Hindlimb muscle (tissue), 1 donor: ENCODE measurements at places on chromosomes 11 and 22. TPM values are rescaled to one million over a fixed set of nuclear protein-coding genes. Genes with fewer than 3 reads are reported as not detected.

DNA sequence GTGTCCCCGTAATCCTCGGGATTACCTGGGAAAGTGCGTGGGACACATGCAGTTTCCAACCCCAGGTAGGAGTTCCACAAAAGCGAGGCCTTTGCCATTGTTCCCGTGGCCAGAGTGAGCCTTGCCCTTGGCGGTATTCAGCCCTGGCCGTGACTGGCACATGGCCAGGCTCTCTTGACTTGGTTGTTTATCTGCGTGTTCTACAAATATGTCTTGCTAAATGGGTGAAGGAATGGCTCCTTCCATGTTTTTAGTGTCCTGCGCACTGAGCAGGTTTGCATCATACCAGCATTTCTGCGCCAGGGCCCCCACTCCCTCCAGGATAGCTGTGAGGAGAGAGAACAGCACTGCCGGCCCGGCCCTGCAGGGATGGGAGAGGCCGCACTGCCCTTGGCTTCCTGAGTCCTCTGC is 20.0 kb downstream of the POLR3H start:
- no peak for DNase-seq

GRCh38 chr22:34917239-34917638 is 148.7 kb upstream of the ISX start:
- DNase-seq: no peak

DNA sequence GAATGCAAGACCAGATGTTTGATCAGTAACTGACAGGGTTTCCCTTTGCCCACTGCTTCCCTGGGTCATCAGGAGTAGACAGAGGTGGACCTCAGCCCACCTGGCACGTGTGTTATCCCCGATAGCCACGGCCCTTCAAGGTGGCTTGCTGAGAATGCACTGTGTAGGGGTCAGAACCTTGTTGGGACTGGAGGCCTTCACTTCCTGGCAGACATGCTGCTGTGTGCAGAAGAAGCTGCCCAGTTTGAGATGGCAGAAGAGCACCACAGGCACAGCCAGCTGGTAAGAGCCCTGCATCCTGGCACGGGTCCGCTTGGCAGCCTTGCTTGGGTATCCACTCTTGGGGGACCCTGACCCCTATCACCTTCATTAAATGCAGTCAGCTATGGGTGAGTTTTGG is 81.8 kb downstream of the SFI1 start:
- DNase-seq: no peak

GRCh38 chr11:100673063-100673462 is 14.0 kb upstream of the ARHGAP42 start:
- DNase-seq: no peak

DNA sequence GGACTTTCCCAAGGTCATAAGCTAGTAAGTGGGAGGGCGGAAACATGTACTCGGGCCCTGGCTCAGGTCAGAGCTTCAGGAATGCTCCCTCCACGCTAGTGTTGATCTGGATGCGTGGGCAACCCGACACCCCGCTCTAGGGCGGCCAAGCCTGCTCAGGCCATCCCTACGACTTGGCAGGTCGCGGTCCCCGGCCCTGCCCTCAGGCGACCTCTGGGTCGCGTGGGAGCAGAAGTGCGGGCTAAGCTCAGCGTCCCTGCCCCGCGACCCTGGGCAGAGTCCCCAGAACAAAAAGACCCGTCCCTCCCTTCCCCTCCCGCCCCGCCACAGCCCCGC is 781 bp upstream of the TEF start:
- DNase-seq: peak; percentile 81

- no peak for DNase-seq
These were observed 15.7 kb downstream of the BARX2 start for GRCh38 chr11:129391360-129391759.

- no peak for DNase-seq
These were observed 117.0 kb downstream of the FBXO7 start for GRCh38 chr22:32591620-32592019.

GRCh38 chr11:70628855-70629844 is 230.8 kb downstream of the CTTN start:
- peak; percentile 44 for DNase-seq

- no peak for DNase-seq
These were observed 4.8 kb upstream of the PRR33 start for GRCh38 chr11:1896468-1896867.

- no peak for DNase-seq
These were observed 174.1 kb downstream of the MN1 start for GRCh38 chr22:27627444-27627833.

DNA sequence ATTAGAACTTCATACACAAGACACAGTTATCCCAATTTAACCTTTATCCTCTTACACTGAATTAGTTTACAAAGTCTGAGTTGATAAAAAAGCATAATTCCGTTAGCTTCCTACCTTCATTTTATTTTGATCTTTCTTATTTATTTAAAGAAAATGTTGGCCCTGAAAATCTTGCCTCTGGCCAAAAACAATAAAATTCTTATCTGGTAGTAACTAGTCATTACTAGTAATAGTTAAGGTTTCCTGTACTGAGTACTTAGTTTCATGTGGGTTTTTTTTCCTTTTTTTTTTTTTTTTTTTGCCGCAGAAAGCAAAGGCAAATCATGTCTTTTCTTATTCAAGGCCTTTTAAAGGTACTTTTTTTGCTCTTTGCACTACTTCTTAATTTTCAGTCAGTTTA is 120.6 kb downstream of the PAX6 start:
- no peak for DNase-seq

DNA sequence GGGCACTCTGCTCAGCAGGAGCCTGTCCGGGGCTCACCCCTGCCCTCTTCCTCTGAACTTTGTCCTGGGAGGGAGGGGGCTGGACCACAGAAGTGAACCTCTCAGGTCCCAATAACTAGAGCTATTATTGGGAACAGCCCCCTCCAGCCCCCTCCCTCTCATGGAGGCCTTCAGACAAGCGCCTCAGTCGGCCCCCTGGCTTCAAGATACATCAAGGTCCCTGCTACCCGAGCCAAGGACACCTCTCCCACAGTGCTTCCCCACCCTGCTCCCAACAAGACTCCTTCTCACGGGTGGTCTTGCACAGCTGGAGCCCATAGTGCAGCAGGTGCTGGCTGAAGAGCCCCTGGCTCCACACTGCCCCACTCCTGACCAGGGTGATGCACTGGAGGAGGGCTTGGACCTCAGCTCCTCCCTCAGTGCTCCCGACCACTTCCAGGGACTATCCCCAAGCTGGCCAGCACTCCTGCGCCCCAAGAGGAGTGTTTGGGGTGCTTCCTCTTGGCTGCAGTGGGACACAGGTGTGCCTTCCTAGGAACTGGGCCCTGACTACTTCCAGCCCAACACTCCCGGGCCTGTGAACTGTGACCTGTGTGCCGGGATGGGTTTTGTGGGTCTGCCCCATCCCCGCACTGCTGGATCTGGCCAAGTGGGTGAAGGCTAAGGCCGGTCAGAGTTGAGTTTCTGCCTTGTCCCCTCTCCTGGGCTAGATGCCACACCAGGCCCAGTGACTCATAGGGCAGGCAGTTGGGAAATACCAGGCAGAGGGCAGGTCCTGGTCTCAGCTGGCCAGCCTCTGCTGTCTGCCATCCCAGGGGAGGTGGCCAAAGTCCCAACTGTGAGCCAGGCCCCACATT is 2.2 kb downstream of the PNPLA2 start:
- no peak for DNase-seq

DNA sequence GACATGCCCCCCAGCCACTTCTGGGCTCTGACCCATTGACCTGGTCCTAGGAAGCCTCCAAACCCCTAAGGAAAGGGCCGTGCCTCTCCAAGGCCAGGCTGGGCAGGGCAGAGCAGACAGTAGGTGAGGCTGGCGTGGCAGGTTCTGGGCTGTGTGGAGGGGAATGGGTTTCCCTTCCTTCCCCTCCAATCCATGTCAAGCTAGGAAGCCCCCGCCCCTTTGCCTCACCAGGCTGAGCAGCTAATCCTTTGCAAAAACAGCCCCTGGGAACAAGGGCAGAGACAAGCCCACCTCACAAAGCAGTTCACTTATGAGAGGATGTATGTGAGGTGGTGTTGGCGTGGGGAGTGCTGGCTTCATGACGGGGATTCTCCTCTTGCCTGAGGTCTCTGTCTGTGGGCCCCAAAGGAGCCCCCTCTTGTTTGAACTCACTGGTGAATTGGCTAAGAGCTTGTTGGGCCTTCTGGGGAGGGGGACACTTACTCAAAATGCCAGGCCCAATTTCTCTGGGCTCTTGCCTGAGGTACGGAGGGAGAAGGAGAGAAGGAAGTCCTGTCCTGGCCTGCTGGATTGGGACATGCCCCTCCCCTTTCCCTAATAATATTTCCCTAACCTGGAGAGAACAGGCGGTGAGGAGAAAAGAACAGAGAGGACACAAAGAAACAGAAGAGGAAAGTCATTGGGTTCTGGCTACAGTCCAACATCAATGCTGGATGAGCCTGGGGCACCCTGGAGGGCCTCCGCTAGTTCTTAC is 1.6 kb upstream of the TRIM29 start:
- DNase-seq: no peak

DNA sequence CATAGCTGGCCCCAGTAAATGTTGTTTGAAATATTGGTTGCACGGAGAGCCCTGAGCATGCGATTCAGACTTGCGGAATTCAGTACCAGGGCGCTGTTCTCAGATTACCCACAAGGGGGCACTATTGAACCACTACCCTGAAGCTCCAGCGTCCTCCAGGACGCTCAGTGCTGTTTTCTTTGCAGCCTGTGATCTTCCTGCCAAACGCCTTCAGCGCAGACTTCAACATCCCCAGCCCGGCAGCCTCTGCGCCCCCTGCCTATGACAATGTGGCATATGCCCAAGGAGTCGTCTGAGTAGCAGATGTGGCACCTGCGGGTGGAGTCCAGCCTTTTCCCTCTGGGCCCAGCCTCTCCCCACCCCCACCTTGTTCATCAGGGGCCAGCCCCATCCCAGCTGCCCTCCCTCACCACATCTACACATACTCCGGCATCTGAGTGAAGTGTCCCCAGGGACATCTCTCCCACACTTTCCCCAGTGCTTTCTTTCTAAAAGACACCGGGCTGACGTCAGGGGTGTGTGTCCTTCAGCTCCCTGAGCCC is 9.6 kb upstream of the MS4A10 start:
- DNase-seq: peak; percentile 90

DNA sequence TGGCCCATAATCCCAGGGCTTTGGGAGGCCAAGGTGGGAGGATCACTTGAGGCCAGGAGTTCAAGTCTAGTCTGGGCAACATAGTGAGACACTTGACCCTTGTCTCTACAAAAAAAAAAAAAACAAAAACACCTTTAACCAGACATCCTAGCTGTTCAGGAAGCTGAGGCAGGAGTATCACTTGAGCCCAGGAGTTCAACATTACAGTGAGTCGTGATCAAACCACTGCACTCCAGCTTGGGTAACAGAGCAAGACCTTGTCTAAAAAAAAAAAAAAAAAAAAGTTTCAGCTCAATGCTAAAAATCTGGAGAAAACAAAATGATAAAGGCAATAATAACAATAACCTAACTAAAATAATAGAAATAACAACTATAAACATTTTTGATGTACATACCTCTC is 22.6 kb upstream of the APLP2 start:
- DNase-seq: no peak

DNA sequence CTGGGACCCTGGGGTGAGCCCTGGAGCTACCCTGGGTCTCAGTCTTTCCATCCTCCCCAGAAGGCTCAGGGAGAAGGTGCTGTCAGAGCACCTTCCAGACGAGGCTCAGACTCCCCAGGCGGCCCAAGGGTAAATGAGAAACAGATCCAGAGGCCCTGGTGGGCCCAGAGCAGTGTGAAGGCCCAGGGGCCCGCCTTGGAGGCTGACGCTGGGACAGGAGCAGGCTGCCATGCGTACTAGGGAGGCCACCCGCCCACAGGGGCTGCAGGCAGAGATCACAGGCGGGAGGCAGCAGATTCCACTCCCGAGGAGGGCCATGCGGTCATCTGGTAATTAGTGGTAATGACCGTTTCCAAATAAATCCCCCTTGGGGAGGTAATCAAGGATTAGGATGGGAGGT is 5.2 kb downstream of the WNT11 start:
- DNase-seq: no peak

GRCh38 chr22:27226666-27227065 is 569.3 kb downstream of the MIAT start:
- no peak for DNase-seq

DNA sequence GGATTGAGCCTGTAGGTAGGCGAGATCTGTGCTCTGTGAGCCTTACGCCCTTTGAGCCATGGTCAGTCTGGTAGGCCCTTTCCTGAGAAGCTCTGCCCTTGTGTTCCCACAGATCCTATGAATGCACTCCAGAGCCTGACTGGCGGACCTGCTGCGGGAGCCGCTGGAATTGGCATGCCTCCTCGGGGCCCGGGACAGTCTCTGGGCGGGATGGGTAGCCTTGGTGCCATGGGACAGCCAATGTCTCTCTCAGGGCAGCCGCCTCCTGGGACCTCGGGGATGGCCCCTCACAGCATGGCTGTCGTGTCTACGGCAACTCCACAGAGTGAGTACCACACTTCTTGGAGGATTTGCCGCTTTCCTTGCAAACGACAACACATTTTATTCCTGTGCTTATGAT is 47.4 kb downstream of the MED15 start:
- DNase-seq: no peak

GRCh38 chr11:94910779-94911178 is 62.6 kb downstream of the CWC15 start:
- DNase-seq: no peak

GRCh38 chr22:22903355-22903777 is 15.8 kb downstream of the IGLL5 start:
- peak; percentile 58 for DNase-seq

DNA sequence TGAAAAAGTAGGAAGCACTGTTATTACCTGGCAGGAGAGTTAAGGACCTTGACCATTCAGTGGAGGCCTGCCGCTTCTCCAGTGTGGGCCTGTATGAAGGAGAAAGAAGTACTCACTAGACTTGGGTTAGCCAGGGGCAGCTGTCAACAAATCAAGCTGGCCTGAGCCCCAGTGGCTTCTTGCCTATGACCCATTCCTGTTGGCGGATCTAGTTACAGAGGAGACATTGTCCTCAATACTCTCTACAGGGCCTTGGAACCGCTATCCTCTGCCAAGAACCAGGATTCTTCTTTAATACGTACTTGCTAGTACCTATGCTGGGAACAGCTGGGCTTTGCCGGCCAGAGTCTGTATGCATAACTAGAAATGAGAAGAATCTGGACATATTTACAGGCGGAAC is 68.1 kb downstream of the ALX4 start:
- DNase-seq: no peak

GRCh38 chr22:44618400-44618799 is 83.6 kb upstream of the PRR5 start:
- DNase-seq: no peak

The TSPAN32 gene
- polyA plus RNA-seq: 5.3 TPM

The GLB1L3 gene
- 0.10 TPM for polyA plus RNA-seq

The CBLIF gene
- not detected for polyA plus RNA-seq

The SCARF2 gene
- polyA plus RNA-seq: 14.9 TPM

The MLC1 gene
- polyA plus RNA-seq: 1.3 TPM

The PAMR1 gene
- polyA plus RNA-seq: 8.4 TPM
